Stimulated activated CD4-positive, alpha-beta T cell treated with anti-CD3 and anti-CD28 coated beads, Interleukin-2, amount 100 ng/mL, for 4 hours (primary cell): ENCODE measurements at places on chromosomes 7 and 10.

GRCh38 chr10:101660256-101660655, 34.7 kb downstream of the FBXW4 start:
- no peak for DNase-seq

GRCh38 chr7:148556892-148557291, 33.7 kb upstream of the C7orf33 start:
- no peak for DNase-seq

GRCh38 chr7:64320547-64321513, 7.1 kb downstream of the ZNF736 start:
- DNase-seq = no peak

DNA sequence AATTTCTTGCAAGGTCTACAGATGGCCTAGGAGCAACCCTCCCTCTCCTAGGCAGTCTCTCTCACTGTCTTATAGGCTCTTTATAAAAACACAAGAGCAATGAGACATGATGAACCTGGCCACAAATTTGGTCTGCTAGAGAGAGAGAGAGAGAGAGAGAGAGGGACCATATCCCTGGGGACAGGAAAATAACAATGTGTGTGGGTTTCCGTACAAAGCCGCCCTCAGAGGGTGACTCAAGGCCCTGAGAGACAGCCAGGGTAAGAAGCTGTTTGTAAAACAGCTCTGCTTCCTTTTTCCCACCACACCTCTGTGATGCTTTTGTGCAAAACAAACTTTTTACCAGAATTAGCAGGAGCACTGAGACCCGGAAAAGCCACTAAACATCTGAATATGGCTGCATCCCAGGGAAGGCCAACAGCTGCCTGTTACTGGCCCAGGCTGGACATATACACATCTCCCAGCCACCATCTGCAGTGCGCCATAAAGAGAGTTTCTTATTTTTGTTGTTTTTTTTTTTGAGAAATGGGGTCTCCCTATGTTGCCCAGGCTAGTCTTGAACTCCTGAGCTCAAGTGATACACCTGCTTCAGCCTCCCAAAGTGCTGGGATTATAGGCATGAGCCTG, 18.4 kb downstream of the GIMAP5 start:
- DNase-seq = peak; percentile 68

DNA sequence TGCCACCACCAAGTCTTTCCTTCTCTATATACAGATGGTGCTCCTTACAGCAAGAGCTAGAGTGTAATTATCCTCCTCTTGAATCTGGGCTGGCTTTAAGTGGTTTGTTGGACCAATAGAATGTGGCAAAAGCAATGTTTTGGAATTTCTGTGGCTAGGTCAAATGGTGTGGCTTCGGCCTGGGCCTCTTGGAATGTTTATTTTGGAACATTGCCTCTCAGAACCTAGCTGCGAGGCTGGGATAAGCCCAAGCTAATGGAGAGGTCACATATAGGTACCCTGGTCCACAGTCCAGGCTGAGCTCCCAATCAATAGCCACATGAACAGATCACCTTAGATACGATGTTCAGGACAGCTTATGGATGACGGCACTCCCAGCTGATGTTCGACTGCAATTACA, 556.7 kb downstream of the TYW1 start:
- no peak for DNase-seq

DNA sequence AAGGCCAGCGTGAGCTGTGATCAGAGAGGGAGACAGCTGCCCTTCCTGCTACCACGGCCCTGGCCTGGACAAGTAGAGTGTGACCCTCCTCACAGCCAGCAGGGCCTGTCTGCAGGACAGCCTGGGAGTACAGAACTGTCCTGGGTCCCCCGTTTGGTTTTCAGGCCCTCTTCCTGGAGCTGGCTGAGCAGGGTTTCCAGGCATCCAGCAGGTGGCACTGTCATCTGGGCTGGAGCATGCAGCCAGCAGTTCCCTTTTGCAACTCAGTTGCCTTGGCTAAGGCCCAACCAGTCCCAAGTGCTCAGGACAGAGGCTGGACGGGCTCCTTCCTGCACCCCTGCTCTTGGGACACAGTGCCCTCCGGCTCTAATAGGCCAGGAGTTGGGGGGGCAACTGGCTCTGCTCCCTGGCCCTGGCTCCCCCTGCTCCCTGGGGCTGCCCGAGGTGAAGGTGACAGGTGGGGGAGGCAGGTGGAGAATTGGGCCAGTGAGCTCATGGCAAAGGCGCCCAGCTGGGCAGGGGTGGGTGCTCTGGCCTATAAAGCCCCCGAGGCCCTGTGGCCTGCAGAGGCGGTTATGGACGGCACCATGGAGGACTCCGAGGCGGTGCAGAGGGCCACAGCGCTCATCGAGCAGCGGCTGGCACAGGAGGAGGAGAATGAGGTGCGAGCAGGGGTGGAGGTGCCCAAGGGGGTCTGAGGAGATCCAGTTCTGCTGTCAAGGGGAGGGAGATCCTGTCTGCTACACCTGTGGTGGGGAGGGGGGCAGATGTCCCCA, at the start of gene ANKRD2:
Gene ANKRD2, plus strand, starts transcription at position 566 of the 776 bp plus-strand sequence. Its CDS starts 10 bp downstream, at position 576.
- peak; percentile 29 for DNase-seq

DNA sequence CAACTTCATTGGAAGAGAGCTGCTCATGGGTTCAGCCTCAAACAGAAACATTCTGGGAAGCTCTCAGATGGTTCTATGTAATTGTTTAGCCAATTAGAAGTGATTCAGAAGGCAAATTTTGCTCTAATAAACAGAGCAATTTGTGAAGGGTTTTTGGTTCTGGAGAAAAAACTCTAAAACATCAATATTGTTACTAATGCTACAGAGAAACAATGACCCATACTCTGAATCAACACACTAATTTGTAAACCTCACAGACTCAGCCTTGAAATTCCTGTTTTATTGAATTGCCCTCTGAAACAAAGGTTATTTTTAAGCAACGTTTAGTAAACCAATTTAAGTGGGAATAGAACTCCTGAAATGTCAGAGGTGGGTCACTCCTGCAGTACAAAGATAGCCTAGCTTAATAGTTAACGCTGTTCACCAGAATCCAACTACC, 171.6 kb upstream of the SVIL start:
- DNase-seq = no peak

- no peak for DNase-seq
Observed at GRCh38 chr7:39592586-39592985, 26.4 kb downstream of the YAE1 start.

GRCh38 chr10:133165556-133166503, 5.8 kb downstream of the KNDC1 start:
- no peak for DNase-seq

- DNase-seq = no peak
Observed at GRCh38 chr7:3482147-3482921, 181.3 kb downstream of the SDK1 start.

DNA sequence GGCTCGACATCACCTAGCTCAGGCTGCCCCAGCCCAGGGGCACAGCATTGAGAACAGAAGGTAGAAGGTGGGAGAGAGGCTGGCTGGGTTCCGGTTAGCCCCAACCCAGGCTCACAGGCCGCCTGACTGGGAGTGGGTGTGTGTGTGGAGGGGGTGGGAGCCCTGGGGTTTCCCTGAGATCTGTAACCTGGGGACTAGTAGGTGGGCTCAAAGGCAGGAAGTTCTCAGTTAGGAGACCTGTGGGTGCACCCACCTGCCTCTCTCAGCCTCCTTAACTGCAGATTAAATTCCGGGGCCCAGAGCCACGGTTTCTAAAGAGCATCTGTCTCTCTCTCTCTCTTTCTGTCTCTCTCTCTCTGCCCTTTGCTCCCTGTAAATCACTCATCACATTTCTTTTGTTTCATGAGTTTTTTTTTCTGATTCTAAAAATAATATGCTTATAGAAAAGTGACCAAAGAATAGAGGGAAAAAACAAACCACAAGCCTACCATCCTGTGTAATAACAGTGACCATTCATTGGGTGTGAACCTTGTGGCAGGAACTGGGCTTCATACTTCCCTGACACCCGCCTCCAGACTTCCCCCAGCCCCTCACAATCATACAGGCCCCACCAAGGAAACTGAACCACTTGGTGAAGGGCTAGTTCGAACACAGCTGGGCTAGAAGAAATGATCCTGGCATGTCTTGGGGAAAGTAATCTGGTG, 83.4 kb upstream of the SMNDC1 start:
- DNase-seq = peak; percentile 80

DNA sequence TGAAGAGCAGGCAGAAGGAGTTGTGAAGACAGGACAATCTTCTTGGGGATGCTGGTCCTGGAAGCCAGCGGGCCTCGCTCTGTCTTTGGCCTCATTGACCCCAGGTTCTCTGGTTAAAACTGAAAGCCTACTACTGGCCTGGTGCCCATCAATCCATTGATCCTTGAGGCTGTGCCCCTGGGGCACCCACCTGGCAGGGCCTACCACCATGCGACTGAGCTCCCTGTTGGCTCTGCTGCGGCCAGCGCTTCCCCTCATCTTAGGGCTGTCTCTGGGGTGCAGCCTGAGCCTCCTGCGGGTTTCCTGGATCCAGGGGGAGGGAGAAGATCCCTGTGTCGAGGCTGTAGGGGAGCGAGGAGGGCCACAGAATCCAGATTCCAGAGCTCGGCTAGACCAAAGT, 1.5 kb downstream of the CHPF2 start:
- DNase-seq = no peak

DNA sequence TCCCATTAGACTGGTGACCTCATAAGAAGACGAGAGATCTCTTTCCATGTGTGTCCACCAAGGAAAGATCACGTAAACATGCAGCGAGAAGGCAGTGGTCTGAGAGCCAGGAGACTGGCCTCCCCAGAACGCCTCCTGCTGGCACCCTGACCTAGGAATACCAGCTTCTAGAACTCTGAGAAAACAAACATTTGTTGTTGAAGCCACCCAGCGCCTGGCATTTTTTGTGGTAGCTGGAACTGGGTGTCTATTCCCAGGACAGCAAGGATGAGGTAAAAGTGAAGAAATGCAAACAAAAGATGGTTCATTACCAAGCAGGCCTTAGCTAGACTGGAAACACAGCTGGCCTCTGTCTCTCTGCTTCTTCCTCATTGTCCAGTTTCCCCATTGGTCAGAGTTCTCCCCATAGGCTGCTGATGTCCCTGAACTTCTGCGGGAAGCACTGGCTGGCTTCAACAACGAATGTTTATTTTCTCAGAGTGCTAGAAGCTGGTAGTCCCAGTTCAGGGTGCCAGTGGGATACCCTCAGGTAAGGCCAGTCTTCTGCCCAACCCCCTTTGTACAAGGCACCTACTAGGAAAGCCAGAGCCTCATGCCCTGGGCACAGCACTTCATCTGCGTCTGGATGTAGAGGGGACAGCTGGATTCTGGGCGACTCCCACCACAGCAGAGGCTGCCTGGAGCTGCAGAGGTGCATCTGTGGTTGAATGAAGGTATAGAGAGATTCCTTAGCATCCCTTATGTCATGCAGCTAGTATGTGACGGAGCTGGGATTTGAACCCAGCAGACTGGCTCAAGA, 304.9 kb downstream of the TCERG1L start:
- no peak for DNase-seq

GRCh38 chr10:133072196-133072595, 15.5 kb upstream of the ADGRA1 start:
- DNase-seq = no peak

DNA sequence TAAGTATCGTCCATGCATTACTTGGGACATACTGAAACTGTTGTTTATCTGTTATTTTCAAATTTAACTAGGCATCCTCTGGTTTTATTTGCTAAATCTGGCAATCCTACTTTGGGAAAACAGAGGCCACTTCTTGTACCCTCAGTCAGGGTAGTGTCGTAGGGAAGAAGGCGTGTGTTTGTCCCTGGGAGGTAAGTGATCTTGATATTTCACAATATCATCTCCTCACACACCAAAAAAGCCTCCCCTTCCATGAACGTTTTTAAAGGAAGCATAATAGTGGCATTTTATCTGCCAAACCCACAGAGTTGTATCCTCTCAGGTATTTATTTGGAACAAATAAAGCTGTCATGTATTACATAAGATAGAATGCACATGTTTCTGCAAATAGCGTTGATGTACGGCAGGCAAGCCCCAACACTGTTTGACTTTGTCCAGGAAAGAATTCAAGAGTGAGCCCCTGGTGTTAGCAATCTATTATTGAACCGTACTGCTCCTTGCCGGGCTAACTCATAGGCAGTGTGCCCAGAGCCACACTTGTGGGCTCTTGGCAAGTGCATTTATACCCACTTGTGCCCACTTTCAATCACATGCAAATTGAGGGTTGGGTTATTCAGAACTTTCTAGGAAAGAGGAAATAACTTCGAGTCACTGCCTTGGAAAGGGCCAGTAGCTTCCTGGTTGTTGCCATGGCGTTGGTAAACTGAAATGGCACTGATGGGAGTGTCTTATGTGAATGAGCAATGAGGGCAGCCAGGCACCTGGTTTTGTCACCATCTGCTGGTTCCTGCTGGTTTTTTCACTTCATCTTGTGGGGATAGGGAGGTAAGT, 266.0 kb downstream of the USP6NL start:
- DNase-seq = no peak

DNA sequence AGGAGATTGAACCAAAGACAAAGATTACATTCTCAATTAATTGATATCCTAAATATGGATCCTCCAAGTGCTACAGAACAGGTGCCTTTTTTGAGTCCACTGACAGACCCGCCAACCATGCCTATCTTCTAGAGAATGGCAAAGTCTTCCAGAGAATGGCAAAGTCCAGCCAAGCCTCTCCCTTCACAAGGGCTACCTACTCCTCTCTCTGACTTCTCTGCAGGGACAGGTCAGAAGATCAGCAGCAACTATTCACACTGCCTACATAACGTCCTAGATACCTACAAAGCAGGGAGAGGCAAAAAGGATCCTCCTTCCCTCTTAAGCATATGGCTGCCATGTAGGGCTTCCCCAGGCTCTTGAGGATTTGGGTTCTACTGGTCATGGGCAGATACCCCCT, 12.4 kb downstream of the UBE2H start:
- DNase-seq = no peak

DNA sequence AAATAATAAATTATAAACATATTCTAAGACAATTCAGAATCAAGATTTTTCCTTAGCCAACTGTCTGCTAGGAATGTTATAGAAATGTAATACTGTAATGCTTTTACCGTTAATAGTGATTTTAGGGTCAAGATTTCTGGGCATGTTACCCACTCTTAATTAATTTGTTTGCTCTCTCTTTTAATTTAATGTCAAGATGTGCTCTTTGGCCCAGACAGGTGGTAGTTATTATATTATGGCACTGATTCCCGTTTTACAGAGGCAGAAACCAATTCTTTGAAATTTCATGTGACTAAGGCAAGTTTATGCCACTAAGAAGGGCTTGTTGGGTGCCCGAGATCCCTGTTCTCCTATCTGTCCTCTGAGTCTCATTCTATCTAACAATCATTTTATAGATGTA, 959 bp upstream of the FAM107B start:
- DNase-seq = no peak
